ENCODE measurements at places on chromosomes 6 and 20.

DNA sequence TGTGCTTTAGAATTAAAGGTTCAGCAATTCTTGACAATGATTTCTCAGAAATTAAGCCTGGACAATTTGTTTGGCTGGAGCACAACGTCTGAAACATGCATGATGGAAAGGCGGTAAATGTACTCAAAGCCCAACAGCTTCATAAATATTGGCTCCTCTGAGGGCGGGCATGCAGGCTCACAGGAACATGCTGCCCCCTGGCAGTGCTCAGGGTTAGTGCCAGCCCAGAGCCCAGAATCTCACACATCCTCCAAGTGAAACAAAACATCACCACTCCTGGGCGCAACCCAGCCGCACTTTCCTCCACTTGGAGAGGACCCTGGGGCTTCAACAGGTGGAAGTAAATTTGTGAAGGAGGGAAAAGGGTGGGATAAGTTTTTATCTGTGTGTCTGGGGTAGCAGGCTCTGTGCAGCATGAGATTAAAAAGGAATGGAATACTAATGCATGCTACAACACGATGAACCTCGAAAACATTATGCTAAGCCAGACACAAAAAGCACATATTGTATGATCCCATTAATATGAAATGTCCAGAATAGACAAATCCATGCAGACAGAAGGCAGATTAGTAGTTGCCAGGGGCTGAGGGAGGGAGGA is 54.1 kb upstream of the PTPRT start:
- no peak for DNase-seq

GRCh38 chr20:39025883-39026282 is 63.7 kb downstream of the DHX35 start:
- no peak for DNase-seq
- H3K36me3 ChIP-seq: peaks cover 37% of the 10 kb centered on the region
- peaks cover 6% of the 10 kb centered on the region for H3K4me1 ChIP-seq
- H3K4me3 ChIP-seq: no peak overlapping the region
- no peak overlapping the region for H3K27ac ChIP-seq

- DNase-seq: no peak
- no peaks in the 10 kb centered on the region for H3K36me3 ChIP-seq
- H3K4me3 ChIP-seq: no peak overlapping the region
- H3K4me1 ChIP-seq: no peaks in the 10 kb centered on the region
- no peaks in the 10 kb centered on the region for H3K27me3 ChIP-seq
- H3K27ac ChIP-seq: no peak overlapping the region
These were observed 68.7 kb downstream of the LY86 start for GRCh38 chr6:6657085-6657819.

- no peaks in the 10 kb centered on the region for H3K36me3 ChIP-seq
- H3K4me3 ChIP-seq: no peak overlapping the region
- no peaks in the 10 kb centered on the region for H3K4me1 ChIP-seq
- H3K27me3 ChIP-seq: no peaks in the 10 kb centered on the region
- no peak for DNase-seq
- no peak overlapping the region for H3K27ac ChIP-seq
These were observed 116.6 kb downstream of the PTPRK start for GRCh38 chr6:128403618-128404444.

DNA sequence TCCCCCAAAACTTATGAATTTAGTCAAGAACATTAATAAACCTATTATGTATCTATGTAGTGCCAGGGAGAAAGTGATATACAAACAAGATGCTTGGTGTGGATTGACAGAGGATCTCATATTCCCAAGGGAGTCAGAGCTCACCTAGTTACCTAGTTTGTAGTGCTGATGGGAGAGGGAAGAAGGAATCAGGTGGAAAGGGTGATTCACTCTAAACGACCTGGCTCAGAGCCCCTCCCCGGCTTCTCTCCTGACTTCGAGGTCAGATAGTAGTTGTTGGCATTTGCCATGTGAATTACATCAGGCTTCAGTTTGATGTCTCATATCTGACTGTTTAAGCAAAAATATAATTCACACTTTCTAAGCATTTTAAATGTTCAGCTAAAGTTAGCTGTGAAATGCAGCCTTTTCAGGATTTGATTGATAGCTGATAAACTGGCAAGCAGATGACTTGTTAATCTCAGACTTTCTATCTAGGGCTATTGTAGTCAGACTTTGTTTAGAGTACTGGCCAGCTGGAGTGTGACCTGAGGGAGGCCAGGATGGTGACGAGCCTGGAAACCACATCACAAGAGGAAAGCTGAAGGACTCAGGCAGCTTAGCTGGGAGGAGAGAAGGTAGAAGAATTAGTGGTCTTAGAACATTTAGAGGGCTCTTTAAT is 123.7 kb downstream of the AKAP7 start:
- DNase-seq: peak; percentile 53
- no peaks in the 10 kb centered on the region for H3K36me3 ChIP-seq
- no peaks in the 10 kb centered on the region for H3K4me1 ChIP-seq
- H3K27ac ChIP-seq: no peak overlapping the region
- no peaks in the 10 kb centered on the region for H3K27me3 ChIP-seq

DNA sequence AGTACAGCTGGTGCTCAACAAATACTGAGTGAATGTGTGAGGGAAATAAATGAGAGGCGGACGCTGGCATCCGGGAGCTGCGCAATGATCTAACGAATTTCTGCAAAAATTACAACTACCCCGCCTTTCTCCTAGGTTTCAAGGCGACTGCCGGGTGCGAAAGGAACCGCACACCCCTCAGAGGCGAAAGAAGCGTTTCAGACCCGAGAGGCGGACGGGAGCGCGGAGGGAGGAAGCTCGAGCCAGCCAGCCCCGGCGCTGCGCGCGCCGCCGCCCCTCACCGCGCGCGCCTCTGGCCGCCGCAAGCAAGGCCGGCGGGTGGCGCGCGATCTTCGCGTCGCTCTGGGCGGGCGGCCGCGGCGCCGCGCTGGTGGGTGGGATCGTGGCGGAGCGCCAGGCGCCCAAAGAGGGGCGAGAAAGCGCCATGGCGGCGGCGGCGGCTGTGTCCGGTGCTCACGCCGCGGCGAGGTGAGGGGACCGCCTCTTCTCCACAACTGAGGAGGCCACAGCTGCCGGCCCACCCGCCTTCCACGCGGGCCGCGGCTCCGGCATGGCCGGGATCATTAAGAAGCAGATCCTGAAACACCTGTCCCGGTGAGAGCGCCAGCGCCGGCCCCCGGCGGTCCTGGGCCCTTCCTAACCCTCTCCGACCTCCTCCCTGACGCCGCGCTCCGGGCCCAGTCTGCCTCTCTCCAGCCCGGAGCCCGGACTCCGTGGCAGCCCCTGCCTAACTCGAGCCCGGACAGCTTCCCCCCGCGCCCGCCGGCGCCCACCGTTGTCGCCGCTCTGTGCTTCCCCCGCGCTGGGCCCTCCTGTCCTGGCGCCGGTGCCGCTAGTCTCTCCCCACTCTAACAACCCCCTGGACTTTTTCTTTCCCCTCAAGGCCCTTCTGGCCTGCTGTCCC is at the start of gene BLTP3A:
Gene BLTP3A (plus strand): TSS at position 383 of the 904 bp plus-strand sequence. CDS start 168 bp downstream, at position 551.
- peaks cover 6% of the 10 kb centered on the region for H3K4me1 ChIP-seq
- DNase-seq: peak; percentile 62
- H3K27me3 ChIP-seq: no peaks in the 10 kb centered on the region
- H3K4me3 ChIP-seq: peak within 1 kb of the TSS; percentile 78
- peak within 1 kb of the TSS; percentile 30 for H3K27ac ChIP-seq

DNA sequence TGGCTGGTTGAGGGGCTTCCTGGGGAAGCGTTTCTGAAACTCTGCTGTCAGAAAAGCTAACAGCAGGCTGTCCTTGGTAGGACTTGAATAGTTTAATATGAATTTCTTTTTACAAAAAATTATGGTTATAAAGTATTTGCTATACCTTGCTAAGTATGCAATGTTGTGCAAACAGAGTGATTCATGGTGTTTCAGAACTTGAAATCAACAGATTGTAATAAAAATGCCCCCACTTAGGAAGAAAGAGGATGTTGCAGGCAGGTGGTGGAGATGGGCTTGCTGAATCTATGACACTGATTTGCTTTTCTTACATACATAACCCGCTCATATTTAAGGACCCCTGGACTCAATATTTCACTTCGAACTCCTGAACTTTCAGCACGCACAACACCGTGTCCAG is 211.6 kb downstream of the THBS2 start:
- H3K36me3 ChIP-seq: no peaks in the 10 kb centered on the region
- H3K4me3 ChIP-seq: no peak overlapping the region
- no peaks in the 10 kb centered on the region for H3K4me1 ChIP-seq
- no peak overlapping the region for H3K27ac ChIP-seq

- no peaks in the 10 kb centered on the region for H3K27me3 ChIP-seq
- no peaks in the 10 kb centered on the region for H3K4me1 ChIP-seq
- H3K4me3 ChIP-seq: no peak overlapping the region
- no peaks in the 10 kb centered on the region for H3K36me3 ChIP-seq
- DNase-seq: no peak
- no peak overlapping the region for H3K27ac ChIP-seq
These were observed 38.7 kb downstream of the DOK5 start for GRCh38 chr20:54514028-54514607.

DNA sequence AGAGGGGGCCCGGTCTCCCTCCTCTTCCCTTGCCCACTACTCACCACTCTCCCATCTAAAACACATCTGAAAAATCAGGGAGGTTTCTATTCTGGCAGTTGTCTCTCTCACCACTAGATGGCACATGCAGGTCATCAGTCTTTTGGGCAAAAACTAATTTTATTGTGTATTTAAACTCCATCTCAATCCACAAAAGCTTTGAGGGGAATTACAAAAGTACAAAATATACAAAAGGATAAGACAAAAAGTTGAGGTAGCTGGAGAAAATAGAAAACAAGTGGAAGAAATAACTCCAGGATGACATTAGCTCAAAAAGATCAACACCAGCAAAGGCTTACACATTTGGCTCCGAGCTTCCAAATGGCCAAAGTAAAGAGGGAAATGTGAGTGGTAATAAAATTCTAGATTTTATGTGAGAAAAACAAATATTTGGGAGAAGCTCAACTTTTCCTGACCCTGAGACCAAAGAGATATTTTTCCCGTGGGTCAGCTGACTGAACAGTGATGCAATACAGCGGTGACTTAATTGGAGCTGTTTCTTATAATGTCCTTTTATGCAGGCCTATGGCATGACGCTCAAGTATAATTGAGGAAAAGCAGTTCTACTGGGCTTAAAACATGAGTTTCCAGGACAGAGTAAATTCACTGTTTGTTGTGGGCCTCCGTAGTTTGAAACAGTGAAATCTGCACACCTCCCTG is 79.8 kb upstream of the CHD6 start:
- H3K27me3 ChIP-seq: no peaks in the 10 kb centered on the region
- H3K4me3 ChIP-seq: no peak overlapping the region
- H3K27ac ChIP-seq: no peak overlapping the region
- H3K4me1 ChIP-seq: no peaks in the 10 kb centered on the region
- H3K36me3 ChIP-seq: no peaks in the 10 kb centered on the region

DNA sequence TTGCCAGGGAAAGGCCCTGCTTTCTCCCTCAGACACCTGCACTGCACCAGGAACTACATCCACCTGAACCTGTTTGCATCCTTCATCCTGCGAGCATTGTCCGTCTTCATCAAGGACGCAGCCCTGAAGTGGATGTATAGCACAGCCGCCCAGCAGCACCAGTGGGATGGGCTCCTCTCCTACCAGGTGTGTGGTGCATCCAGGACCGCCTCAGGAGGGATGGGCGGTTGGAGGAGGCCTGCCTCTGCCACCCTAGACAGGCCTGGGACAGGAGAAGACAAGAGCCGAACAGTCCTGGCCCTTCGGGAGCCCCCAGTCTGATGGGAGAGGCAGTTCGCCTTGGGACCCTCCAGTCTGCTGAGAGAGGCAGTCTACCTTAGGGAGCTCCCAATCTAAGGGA is 24.2 kb downstream of the GLP1R start:
- no peak overlapping the region for H3K27ac ChIP-seq
- DNase-seq: no peak
- no peak overlapping the region for H3K4me3 ChIP-seq
- H3K4me1 ChIP-seq: no peaks in the 10 kb centered on the region
- no peaks in the 10 kb centered on the region for H3K27me3 ChIP-seq

DNA sequence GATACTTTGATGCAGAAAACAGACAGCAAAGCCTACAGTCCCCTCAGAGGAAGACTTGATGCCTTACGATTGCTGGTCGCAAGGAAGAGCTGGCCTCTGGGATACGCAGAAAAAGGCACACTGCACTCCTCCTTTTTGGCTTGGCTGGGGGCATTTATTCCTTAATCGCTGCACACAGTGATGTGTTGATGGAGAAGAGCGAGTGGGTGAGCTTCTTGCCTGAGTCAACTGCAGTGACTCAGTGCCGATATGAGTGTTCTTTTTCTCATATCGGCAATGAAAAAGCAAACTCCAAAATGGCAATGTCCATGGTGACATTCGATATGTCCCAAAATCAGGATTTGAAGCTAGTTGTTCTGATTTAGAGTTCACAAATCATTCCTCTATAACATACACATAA is 794.8 kb downstream of the HACE1 start:
- H3K27ac ChIP-seq: no peak overlapping the region
- H3K4me3 ChIP-seq: no peak overlapping the region
- H3K4me1 ChIP-seq: no peaks in the 10 kb centered on the region
- H3K36me3 ChIP-seq: no peaks in the 10 kb centered on the region

- H3K4me3 ChIP-seq: no peak overlapping the region
- H3K27me3 ChIP-seq: peaks cover 40% of the 10 kb centered on the region
- peak; percentile 43 for DNase-seq
- H3K4me1 ChIP-seq: no peaks in the 10 kb centered on the region
- H3K36me3 ChIP-seq: no peaks in the 10 kb centered on the region
These were observed 102.1 kb upstream of the MYL9 start for GRCh38 chr20:36439040-36439730.

DNA sequence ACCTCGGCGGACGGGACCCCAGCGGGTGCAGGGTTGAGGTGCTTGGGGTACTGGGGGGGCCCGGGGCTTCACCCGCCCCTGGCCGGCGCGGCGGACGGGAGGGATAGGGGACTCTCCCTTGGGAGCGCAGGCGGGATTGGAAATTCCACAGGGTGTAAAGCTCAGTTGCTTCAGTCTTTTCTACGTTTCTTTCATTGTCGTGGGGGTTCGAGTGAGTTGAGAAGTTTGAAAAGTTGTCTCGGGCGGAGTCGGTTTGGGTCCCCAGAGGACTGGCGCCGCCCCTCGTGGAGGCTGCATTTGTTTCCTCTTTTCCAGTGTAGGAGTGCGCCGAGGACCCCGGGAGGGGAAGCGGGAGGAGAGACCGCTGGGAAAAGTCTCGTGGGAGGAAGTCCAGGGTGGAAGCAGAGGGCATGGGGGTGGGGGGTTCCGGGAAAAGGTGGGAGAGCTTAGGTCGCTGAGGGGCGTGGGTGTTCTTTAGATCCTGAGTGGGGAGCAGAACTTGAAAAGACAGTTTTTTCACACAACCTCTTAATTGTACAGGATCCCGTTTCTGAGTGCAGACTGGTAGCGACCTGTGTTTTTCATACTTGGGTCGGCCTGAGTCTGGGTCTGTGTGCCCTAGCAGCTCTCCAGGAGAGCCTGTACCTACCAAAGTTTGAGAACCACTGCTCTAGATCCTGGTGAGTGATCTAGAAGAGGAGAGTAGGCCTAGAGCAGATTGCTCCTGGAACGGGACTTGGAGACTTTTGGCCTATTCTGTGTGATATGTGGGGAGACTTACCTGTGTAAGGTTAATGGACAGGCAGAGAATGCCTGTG is 495 bp downstream of the FAM83B start:
- H3K27ac ChIP-seq: no peak overlapping the region
- no peaks in the 10 kb centered on the region for H3K36me3 ChIP-seq
- 0 out of 2 replicates have a peak, but pooled peaks cover 2% of the 10 kb centered on the region for H3K4me1 ChIP-seq
- peaks cover 4% of the 10 kb centered on the region for H3K27me3 ChIP-seq
- peak overlapping the region; percentile 52 for H3K4me3 ChIP-seq

GRCh38 chr6:115882771-115883170 is 177.9 kb downstream of the FRK start:
- H3K4me3 ChIP-seq: no peak overlapping the region
- no peaks in the 10 kb centered on the region for H3K27me3 ChIP-seq
- H3K36me3 ChIP-seq: no peaks in the 10 kb centered on the region
- DNase-seq: no peak
